ENCODE measurements at places on chromosomes 3 and 15. TPM values are rescaled to one million over a fixed set of nuclear protein-coding genes. Genes with fewer than 3 reads are reported as not detected.

Gene HACD2
- 43.5 TPM for polyA plus RNA-seq

Gene SLC41A3
- 37.2 TPM for polyA plus RNA-seq

Gene LRRC2
- 4.2 TPM for polyA plus RNA-seq

Gene GOLGA6A
- polyA plus RNA-seq: not detected

Gene ECE2
- polyA plus RNA-seq: not detected

Measured in AG04450 (cell line).